ENCODE measurements at places on chromosomes 2 and 18.

- peak; percentile 35 for DNase-seq
These were observed 300.7 kb upstream of the MEIS1 start for GRCh38 chr2:66134138-66134701.

DNA sequence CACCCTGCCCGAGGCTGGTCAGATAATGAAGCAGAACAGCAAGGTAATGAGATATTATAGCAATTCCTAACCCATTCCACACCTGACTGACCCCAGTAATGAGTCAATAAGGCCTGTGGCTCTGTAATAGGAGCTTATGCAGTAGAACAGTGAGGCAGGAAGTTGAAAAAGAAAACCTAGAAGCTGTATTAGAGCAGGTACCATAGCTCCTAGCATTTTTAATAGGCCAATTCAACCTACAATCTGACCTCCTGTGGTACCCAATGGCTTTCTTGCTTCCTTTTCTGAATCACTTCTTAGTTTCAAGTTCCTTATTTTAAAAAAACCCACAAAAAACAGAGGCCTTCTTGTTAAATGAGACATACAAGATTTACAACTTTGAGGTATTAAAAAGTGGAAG is 43.6 kb upstream of the MAP2 start:
- no peak for DNase-seq

- no peak for DNase-seq
These were observed 224.4 kb upstream of the COPS8 start for GRCh38 chr2:236861196-236861875.

GRCh38 chr2:7609556-7609955 is 692.3 kb downstream of the RNF144A start:
- no peak for DNase-seq

- DNase-seq, result no peak
These were observed 238.3 kb downstream of the SLC8A1 start for GRCh38 chr2:40213619-40214018.

DNA sequence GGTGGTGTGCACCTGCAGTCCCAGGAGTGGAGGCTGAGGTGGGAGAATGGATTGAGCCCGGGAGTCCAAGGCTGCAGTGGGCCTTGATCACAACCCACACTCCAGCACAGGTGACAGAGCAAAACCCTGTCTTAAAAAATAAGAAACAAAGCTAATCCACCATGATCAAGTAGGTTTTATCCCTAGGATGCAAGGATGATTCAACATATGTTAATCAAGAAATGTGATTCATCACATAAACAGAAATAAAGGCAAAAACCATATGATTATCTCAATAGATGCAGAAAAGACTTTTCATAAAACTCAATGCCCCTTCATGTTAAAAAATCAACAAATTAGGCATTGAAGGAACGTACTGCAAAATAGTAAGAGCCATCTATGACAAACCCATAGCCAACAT is 58.1 kb downstream of the CCBE1 start:
- no peak for DNase-seq

- no peak for DNase-seq
These were observed 93.3 kb downstream of the WDPCP start for GRCh38 chr2:63494968-63495367.

DNA sequence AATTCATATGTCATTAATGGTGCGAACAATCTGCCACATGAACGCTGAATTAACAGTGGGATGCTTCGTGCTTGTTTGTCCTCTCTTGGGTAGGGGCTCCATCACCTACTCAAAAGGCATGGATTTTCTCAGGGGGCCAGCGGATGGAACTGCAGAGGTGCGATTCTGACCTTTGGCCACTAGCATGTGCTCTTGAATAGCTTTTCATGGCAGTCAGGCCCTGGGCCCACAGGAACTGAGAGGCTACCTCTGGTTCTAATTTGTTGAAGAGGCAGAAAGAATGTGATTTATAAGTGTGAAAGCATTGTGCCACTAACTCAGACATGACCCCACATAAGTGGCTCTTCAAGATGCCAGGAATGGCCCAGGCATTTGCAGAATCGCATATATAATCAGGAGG is 283.2 kb downstream of the INSIG2 start:
- DNase-seq, result peak; percentile 84

- no peak for DNase-seq
These were observed 219.7 kb upstream of the STK17B start for GRCh38 chr2:196391149-196391479.

DNA sequence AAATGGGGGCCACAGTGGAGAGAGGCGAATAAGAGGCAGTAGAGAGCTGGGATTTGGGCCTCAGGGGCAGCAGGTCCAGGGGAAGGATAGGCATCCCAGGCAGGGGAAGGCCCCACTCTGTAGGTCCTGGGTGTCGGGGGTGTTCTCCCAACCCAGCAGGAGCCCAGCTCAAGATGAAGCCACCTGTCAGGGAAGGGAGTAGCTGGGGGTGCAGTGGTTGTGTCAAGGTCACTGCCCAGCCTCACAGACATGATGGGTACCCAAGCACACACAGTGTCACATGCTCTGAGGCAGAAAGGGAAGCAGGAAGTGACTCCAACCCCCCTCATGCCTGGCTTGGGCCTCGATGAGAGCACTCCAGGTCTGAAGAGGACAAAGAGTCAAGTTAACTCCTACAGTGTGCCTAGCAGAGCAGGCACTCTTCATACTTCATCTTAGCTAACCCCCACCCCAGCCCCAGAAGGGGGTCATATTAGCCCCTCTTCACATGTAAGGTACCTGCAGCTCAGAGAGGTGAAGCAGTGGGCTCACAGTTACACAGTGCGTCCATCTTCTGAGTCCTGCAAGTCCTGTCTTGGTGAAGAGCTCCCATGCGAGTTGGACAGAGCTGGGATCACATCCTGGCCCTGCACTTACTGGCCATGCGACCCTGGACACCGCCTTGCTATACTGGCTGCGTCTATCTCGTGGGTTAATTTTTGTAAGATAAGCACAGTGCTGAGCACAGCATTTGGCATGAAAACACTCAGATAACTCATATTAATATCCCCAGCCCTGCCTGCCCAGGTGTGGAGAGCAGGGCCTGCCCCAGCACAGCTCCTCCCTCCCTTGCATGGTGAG is 72.6 kb upstream of the DAPL1 start:
- no peak for DNase-seq

DNA sequence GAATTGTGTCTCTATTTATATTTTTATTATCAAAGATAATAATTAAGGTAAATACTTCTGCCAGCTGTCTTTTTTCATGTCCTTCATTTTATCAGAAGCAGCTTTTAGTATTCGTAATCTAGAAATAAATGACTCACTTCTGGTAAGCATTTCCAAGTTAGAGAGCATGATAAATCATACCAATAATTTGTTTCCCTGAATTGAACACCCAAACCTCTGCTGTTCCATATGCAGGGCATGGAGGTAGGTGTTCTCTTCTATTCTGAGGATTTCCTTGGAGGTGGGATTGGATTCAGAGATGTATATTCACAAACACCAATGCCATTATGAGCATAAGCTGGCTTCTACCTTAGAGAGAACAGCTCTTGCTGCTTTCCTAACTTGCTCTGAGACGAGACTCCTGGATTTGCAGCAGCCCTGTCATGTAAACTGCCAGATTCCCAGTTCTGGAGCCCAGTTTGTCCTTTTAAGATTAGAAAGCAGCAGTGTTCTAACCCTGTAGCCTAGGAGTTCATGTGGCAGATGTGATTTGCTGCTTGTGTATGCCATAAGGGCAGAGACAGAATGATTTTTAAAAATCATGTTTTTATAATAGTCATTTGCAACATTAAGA is 47.5 kb downstream of the SKA1 start:
- DNase-seq, result no peak

DNA sequence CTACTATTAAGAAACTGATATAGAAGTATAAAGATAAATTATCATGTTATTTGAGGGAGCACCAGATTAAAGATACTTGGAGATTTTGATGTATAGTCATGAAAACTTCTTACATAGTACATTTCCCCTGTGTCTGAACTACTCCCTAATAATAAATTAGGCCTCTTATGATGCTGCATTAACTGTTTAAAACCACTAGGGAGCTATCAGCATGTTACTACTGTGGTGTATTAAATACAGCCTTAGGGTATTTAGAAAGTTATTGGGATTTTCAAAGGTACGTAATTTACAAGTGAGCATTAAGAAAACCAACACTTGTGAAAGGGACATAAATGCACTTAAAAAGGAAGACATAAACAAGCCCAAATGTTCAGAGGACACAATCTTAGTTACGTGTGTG is 714.0 kb downstream of the EPHA4 start:
- DNase-seq, result no peak

- peak; percentile 60 for DNase-seq
These were observed 282.1 kb downstream of the ZNF516 start for GRCh38 chr18:76212960-76213359.

GRCh38 chr2:34825686-34826085 is 1226.6 kb upstream of the FAM98A start:
- DNase-seq, result no peak

DNA sequence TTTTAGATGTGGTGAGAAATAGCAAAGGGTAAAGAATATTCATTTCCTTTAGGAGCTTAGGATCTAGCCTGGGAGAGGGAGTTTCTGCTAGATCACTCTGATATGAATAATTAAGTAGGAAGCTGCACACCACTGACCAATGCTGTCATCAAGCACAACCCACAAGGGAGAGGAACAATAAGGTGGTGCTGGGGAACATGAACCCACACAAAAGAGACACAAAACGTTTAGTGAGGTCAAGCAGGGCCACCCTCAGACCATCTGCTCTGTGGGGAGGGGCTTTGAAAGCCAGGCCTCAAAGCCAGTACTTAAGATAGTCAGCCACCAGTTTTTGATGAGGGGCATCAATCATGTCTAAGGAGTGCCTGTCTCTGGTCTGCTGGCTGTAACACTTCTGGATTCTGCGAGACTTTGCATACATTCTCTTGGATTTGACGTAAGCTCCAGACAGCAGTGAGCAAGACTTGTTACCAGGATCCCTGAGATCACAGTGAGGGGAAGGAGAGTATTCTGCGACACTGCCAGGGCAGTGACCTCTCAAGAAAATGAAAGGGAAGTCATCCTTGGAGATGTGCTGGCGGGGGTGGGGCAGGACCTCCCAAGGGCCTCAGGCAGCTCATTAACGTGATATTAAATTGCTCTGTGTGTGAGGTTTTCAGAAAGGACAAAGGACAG is 127.0 kb downstream of the CCBE1 start:
- DNase-seq, result peak; percentile 43

DNA sequence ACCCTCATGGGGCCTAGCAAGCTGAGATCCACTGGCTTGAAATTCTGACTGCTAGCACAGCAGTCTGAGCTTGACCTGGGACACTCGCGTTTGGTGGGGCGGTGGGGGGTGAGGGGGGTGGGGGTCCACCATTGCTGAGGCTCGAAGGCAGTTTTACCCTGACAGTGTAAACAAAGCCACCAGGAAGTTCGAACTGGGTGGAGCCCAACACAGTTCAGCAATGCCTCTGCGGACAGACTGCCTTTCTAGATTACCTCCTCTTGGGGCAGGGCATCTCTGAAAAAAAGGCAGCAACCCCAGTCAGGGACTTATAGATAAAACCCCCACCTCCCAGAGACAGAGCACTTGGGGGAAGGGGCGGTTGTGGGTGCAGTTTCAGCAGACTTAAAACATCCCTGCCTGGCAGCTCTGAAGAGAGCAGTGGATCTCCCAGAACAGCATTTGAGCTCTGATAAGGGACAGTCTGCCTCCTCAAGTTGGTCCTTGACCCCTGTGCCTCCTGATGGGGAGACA is 149.7 kb upstream of the TANK start:
- DNase-seq, result no peak

GRCh38 chr18:37335409-37335736 is 230.2 kb downstream of the CELF4 start:
- DNase-seq, result peak; percentile 33

DNA sequence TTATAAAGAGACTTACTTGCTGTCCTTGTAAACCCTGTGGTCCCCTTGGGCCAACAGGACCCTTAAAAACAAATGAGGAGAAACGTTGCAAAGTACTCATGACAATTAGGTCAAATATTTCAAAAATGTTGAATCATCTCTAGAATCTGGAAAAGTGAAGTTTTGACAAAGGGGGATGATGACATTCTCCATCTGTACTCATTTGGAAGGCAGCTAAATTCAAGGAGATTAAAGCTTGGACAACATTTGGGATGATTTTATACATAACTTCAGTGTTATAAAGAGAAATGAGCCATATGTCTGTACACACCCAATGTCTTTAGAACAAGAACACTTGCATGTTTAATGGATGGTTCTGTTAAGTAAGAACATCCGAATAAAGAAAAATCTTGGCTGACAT is 92.9 kb downstream of the COL5A2 start:
- DNase-seq, result no peak

GRCh38 chr2:42568401-42569115 is at the start of gene MTA3:
Gene MTA3, plus strand, starts transcription at chr2:42568632. Its CDS starts 114 bp downstream, at chr2:42568746.
- peak; percentile 86 for DNase-seq

- no peak for DNase-seq
These were observed 599.3 kb upstream of the ZEB2 start for GRCh38 chr2:145119225-145119624.

DNA sequence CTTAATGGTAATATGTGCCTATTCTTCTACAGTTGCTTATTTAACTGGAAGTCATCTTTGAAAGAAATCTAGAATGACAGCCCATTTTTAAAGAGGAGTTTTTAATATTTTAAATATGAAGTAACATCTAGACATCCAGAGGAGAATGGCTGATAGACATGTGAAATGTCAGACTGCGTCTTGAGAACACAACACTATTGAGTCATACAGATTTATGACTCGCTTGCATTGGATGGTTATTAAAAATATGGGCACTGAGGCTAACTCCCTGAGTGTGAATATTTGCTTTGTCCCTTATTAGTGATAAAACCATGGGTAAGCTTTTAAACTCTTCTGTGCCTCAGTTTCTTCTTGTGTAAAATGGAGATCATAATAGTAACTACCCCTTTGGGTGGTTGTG is 22.9 kb downstream of the TDRD15 start:
- DNase-seq, result no peak

GRCh38 chr2:23553561-23553960 is 168.6 kb downstream of the KLHL29 start:
- DNase-seq, result no peak

GRCh38 chr2:6384341-6384740 is 481.4 kb downstream of the CMPK2 start:
- DNase-seq, result no peak

DNA sequence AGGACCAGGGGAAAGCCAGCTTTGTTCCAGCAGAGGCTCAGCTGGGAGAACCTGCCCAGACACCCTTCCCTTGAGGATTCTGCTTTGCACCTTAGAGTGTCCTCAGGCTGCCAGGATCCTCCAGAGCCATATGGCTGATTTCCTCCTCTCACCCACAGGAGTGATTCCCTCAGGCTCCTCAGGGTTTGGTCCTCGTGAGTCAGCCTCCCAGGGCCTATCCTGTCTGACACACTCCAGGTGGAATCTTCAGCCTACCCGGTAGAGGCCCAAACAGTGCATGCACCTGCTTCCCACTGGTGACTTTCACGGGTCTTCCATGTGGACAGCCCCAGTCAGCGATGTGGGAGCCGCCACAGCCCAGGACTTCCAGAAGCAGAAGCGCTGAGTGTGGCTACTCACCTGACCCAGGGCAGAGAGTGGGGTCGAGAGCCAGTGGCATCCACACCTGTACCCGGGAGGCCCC is 73.3 kb downstream of the TFCP2L1 start:
- no peak for DNase-seq
